ENCODE measurements at places on chromosomes 4 and X.

DNA sequence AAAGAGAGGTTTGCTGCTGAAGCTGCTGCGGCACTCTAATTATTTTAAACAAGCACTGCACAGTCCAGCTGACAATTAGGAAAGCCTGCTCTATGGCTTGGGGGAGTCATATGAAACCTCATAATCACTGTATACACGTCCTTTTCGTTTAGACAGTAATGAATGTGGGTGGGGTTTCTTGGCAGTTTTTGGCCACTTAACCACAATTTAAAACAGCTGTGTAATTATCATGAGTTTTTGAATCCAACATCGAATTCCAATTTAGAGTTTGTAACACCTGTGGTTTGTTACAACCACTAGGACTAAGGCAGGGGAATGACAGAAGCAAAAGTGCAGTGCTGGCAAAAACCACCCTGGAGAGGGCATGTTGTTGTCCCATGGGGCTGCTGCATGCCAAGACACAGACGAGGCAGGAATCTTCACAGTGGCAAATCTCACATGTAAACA is 99.5 kb downstream of the CXXC4 start:
- DNase-seq: no peak

GRCh38 chr4:85603437-85604336 is 128.7 kb downstream of the ARHGAP24 start:
- DNase-seq: no peak

GRCh38 chr4:102301167-102301566 is 44.1 kb downstream of the SLC39A8 start:
- DNase-seq: no peak

GRCh38 chr4:188976644-188977115 is 837.4 kb downstream of the TRIML1 start:
- DNase-seq: no peak

- DNase-seq: peak; percentile 75
Observed at GRCh38 chr4:7805533-7806337, 133.9 kb downstream of the AFAP1 start.

DNA sequence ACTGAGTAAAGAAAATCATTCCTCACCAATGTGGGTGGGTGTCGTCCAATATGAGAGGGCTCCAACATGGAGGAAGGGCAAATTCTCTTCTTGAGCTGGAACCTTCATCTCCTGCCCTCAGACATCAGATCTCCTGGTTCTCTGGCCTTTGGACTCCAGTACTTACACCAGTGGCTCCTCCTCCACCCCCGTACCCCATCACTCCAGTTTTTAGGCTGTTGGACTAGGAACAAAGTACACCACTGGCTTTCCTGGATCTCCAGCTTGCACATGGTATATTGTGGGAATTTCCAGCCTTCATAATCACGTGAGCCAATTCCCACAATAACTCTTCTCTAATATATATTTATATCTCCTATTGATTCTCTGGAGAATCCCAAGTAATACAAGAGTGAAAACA is 196.9 kb downstream of the PDHA2 start:
- DNase-seq: no peak

DNA sequence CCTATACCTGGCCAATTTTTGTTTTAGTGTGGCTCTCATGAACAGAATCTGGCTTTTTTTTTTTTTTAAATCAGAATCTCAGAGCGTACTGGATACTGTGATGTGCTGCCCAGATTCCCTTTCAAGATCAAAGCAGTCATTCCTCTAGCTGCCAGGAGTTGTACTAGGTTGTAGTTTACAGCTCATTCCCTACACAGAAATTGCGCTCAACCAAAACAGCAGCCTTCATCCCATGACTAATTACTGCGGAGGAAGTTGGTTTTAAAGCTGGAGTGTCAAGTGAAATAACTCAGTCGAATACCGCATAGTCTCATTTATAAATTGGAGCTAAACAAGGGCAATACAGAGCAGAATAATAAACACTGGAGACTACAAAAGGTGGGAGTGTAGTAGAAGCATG is 12.2 kb upstream of the TMPRSS11B start:
- no peak for DNase-seq

- no peak for DNase-seq
Observed at GRCh38 chr4:115501656-115502055, 388.2 kb upstream of the NDST4 start.

GRCh38 chr4:92198711-92199110 is 105.1 kb upstream of the GRID2 start:
- DNase-seq: no peak

GRCh38 chrX:129979207-129979920 is 3.1 kb upstream of the BCORL1 start:
- DNase-seq: no peak

GRCh38 chr4:22029803-22030202 is 81.2 kb upstream of the KCNIP4 start:
- no peak for DNase-seq

- DNase-seq: no peak
Observed at GRCh38 chr4:6251365-6251764, 18.3 kb upstream of the WFS1 start.

DNA sequence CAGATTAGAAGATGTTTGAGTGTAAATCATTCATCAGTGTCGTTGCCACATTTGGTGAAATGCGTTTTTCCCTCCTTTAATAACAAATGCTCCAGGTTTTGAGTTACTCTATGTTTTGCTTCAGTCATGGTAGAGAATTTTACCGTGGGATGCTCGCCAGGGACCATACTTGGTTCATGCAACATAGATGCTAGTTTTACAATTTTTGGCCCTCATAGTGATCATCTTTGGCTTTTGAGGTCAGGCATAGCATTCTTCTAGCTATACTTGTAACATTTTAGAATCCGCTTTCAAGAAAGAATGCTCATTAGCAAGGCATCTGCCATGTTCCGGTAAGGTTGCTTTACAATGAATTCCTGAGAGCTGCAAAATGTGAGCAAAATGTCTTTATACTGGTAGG is 147.2 kb downstream of the SPCS3 start:
- DNase-seq: no peak

DNA sequence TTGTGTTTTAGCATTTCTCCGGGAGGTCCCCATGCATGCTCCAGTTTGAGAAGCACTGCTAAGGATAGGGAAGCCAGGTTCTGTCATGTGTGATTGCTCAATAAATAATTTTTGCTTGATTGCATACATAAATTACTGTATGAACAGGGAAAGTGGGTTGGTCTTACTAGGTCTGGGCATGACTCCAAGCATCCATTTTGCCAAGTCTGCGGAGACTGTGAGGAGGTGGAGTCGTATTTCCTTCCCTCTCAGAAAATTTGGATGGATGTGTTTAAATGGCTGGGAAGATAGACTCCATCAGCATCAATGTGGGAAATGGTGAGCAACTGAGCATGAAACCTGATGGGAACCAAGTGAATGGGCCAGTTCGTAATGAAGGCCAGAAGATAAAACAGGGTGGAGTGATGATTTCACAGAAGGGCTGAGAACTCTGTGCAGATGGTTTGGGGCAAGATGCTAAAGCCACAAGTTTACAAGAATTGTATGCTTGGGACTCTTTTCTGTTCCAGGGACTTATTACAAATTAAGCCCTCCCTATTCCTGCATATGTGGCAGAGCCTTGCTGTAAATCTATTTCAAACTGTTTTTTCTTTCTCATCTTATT is 84.1 kb downstream of the NHS start:
- DNase-seq: no peak

GRCh38 chr4:126986828-126987227 is 645.9 kb upstream of the INTU start:
- DNase-seq: no peak

DNA sequence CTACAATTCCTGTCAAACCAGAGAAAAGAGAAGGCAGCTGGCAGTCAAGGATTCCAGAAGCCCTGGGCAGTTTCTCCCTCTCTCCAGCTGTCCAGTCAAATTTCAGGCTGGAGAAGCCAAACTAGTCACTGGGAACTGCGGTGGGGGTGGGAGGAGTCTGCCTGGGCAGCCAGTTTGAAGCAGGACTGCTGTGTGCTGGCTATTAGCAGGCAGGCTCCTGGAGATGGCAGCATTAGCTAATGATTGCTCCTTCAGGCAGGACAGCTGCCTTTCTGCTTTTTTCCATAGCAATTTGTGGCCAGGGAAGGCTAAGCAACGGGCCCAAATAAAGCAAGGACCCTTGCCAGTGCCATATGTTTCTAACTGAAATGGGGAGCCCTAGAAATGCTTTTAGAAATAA is 44.7 kb upstream of the FGF13 start:
- DNase-seq: peak; percentile 34

- DNase-seq: no peak
Observed at GRCh38 chr4:147823130-147823529, 91.2 kb downstream of the ARHGAP10 start.

DNA sequence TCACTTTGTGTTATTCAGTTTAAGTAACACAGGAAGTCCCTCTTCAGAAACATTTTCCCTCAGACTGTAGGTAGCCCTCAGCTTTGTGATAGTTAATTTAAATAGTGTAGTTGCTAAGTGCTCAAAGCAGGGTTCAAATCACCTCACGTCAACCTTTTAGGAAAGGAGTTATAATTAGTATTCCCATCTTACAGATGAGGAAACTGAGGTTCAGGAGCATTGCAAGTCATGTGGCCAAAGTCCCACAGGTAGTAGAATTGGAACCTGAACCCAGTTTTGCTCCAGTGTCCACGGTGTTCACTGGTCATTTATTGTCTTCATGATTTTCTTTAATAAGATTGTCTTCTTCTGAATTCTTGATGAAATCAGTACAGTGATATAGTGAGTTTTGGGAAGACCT is 4.3 kb upstream of the DCHS2 start:
- DNase-seq: no peak

DNA sequence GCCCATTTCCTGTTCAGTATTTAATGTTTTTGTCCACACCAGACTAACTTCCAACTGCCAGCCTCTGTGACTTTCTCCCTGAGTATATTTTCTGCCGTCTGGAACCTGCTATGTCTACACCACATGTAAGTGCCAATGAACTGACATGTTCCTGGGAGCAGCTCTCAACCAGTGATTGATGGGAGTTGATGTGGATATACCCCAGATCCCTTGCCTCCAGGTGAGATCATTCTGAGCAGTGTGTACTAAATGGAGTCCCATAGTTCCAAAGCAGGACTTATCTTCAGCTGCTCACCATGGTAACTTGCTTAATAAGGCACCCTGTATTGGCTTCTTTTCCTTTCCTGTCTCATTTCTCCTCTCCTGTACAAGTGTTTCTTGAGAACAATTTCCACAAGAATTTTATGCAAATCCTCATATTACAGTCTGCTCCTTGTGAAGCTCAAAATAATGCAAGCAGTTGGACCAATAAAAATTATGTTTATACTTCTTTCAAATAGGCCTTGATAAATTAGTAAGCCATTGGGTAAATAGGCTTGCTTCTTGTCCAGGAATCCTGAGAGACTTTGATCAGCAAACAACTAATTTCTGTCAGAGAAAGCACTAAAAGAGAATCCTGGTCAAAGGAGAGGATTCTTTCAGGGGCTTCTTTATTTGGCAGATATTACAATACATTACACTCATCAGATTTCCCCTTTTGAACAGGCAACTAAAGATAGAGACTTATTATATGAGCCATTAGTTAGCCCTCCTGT is 911.7 kb upstream of the NDST4 start:
- DNase-seq: no peak

GRCh38 chrX:41407816-41408215 is 39.3 kb upstream of the NYX start:
- DNase-seq: no peak

- DNase-seq: no peak
Observed at GRCh38 chr4:23060776-23061175, 368.0 kb downstream of the GBA3 start.

- peak; percentile 69 for DNase-seq
Observed at GRCh38 chr4:109998867-109999584, 86.3 kb downstream of the EGF start.

DNA sequence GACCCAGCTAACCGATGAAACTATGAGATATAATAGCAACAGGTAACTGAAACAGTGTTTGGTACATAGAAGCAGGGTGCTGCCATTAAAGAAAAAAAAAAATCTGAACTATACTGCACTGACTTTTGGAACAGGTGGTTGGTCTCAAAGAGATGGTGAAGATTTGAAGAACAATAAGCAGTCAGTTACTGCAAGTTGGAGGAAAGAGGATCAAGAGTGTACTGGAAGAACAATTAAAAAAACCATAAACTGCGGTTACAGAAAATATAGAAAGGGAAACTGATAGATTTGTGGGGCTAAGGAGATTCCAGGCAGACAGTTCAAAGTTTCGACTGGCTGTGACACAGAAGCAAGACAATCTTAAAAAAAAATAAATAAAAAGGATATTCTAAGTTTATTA is 181.9 kb upstream of the TRAM1L1 start:
- DNase-seq: no peak

- DNase-seq: peak; percentile 12
Observed at GRCh38 chrX:68945603-68946228, 116.9 kb downstream of the EFNB1 start.

- DNase-seq: no peak
Observed at GRCh38 chrX:46715530-46715929, 43.4 kb downstream of the SLC9A7 start.

DNA sequence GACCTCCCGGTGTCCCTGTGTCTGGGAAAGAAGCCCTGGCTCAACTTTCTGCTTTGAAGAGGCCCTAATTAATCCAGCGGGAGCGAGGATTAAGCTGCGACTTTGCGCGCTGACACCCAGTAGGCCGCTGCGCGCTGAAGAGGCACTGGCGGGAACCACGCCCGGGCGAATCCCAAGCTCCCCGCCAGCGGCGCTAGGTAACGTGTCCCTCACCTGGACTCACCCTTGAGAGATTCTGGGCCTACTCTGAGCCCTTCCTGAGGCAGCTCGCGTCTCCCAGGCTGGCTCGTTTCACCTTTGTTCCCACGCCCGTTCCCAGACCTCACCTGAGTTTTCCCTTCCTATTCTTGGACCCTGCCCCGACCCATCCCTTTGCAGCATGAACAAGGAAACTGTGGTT is 616 bp upstream of the KLHL34 start:
- no peak for DNase-seq

DNA sequence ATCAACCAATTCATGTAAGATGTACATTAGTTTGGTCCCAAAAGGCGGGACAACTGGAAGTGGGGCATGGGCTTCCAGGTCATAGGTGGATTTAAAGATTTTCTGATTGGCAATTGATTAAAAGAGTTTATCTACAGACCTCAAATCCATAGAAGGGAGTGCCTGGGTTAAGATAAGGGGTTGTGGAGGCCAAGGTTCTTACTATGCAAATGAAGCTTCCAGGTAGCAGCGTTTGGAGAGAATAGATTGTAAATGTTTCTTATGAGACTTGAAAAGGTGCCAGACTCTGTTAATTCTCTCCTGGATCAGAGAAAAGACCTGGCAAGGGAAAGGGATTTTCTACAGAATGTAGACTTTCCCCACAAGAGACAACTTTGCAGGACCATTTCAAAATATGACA is 2.4 kb downstream of the MGST2 start:
- no peak for DNase-seq

DNA sequence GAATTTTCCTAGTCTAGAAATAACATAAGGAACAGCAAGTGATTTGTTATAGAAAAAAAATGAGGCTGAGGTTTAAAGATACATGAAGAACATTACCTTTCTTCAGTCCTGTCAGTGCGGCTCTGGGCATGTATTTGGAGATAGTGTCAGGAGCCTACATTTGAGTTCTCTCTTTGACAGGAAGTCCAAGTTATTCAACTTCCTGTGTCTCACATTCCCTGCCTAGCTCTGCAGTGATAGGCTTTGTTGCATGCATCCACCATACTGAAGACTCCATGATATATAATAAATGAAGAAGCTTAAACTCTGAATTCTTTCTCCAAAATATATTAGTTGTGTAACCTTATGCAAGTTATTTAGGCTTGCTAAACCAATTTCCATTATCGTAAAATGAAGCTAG is 148.7 kb downstream of the RELL1 start:
- no peak for DNase-seq

GRCh38 chr4:183241322-183241640 is 78.8 kb downstream of the CLDN22 start:
- DNase-seq: peak; percentile 33

GRCh38 chrX:80511969-80512760 is 91.9 kb downstream of the TENT5D start:
- peak; percentile 9 for DNase-seq

All from Caco-2 (cell line).